Cardiac muscle cell (in vitro differentiated cells and primary cell): ENCODE measurements at places on chromosomes 2 and 18. TPM values are rescaled to one million over a fixed set of nuclear protein-coding genes. Genes with fewer than 3 reads are reported as not detected.
A peak's percentile ranks its signal among the peaks of the same experiment; 100 is the strongest.

- H3K27ac ChIP-seq: no peak overlapping the region
- no peak for DNase-seq
- H3K27me3 ChIP-seq: no peaks in the 10 kb centered on the region
- H3K4me1 ChIP-seq: no peaks in the 10 kb centered on the region
These were observed 170.6 kb upstream of the MYT1L start for GRCh38 chr2:2501454-2502200.

DNA sequence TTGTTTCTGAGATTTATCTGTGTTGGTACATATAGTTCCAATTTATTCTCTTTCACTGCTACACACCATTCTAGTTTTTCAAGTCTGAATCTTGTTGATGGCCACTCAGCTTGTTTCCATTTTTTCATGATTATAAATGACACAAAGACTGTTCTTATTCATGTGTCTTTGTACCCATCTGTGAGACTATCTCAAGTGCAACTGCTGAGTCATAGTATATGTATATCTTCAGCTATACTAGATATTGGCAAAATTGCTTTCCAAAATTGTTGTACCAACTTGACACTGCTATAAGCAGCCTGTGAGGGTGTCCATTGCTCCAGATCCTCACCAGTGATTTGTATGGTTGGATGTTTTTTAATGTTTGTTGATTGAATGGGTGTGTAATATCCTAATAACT is 37.2 kb upstream of the RTN4 start:
- H3K27me3 ChIP-seq: no peaks in the 10 kb centered on the region
- peaks cover 24% of the 10 kb centered on the region for H3K4me1 ChIP-seq
- no peak for DNase-seq

GRCh38 chr2:178962805-178963433 is 87.0 kb downstream of the CCDC141 start:
- H3K27ac ChIP-seq: peak overlapping the region; percentile 26
- no peak overlapping the region for H3K4me3 ChIP-seq
- peaks cover 28% of the 10 kb centered on the region for H3K36me3 ChIP-seq
- DNase-seq: no peak
- H3K27me3 ChIP-seq: no peaks in the 10 kb centered on the region
- H3K4me1 ChIP-seq: peaks cover 43% of the 10 kb centered on the region

DNA sequence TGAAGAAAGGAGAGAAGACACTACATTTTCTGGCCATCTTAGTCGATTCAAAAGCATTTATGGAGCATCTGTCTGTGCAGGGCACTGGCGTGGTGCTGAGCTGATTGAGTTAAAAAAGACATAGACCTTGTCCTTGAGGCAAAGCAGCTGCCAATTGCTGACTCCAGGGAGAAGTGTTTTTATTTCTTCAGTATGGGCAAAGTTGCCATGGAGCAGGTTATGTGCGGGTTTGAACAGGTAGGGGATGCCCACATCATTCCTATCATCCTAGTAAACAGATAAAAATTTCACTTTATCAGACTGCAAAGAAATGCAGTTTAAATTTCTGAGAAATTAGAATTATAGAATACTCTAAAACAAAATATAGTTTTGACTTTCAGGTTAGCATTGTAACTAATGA is 125.8 kb downstream of the NUP35 start:
- H3K27ac ChIP-seq: no peak overlapping the region
- no peaks in the 10 kb centered on the region for H3K27me3 ChIP-seq
- H3K4me3 ChIP-seq: no peak overlapping the region
- no peaks in the 10 kb centered on the region for H3K36me3 ChIP-seq
- DNase-seq: no peak

GRCh38 chr2:85524336-85524908 is 14.5 kb upstream of the MAT2A start:
- H3K36me3 ChIP-seq: no peaks in the 10 kb centered on the region
- H3K27ac ChIP-seq: peak overlapping the region; percentile 87
- H3K27me3 ChIP-seq: no peaks in the 10 kb centered on the region
- H3K4me3 ChIP-seq: no peak overlapping the region
- H3K4me1 ChIP-seq: peaks cover 24% of the 10 kb centered on the region
- DNase-seq: peak; percentile 57

- no peak overlapping the region for H3K27ac ChIP-seq
- H3K4me1 ChIP-seq: no peaks in the 10 kb centered on the region
- no peak overlapping the region for H3K4me3 ChIP-seq
- H3K36me3 ChIP-seq: no peaks in the 10 kb centered on the region
These were observed 53.2 kb downstream of the NEMP2 start for GRCh38 chr2:190481339-190481738.

GRCh38 chr2:211049321-211050018 is 493.1 kb downstream of the CPS1 start:
- H3K4me1 ChIP-seq: no peaks in the 10 kb centered on the region
- H3K36me3 ChIP-seq: no peaks in the 10 kb centered on the region
- H3K4me3 ChIP-seq: no peak overlapping the region
- no peaks in the 10 kb centered on the region for H3K27me3 ChIP-seq

DNA sequence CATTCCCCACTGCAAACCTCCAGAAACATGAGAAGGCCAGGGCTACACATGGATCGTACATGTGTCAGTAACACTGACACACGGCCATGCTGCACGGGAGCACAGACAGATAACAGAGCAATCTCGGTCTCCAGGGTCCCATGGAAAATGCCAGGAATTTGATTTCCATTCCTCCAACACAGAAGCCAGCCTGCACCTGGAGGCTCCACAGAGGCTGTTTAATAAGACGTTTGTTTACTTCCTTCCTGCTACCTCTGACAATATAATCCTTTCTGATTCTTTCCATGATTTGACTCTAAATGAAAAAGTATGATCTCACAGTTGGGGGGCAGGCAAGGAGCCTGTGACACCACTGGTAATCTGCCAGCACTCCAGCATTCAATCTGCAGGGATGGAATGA is 210.9 kb upstream of the DDX18 start:
- H3K4me1 ChIP-seq: no peaks in the 10 kb centered on the region
- DNase-seq: peak; percentile 32

GRCh38 chr2:182866095-182866460 is 359 bp downstream of the FRZB start:
- H3K27me3 ChIP-seq: no peaks in the 10 kb centered on the region
- peak overlapping the region; percentile 22 for H3K4me3 ChIP-seq
- DNase-seq: peak; percentile 21
- no peak overlapping the region for H3K27ac ChIP-seq
- peaks cover 23% of the 10 kb centered on the region for H3K4me1 ChIP-seq

- DNase-seq: peak; percentile 53
- peaks cover 12% of the 10 kb centered on the region for H3K4me1 ChIP-seq
- no peak overlapping the region for H3K27ac ChIP-seq
- H3K4me3 ChIP-seq: no peak overlapping the region
- H3K36me3 ChIP-seq: no peaks in the 10 kb centered on the region
- H3K27me3 ChIP-seq: no peaks in the 10 kb centered on the region
These were observed 11.6 kb downstream of the CD28 start for GRCh38 chr2:203718087-203718486.

- H3K27me3 ChIP-seq: no peaks in the 10 kb centered on the region
- H3K4me1 ChIP-seq: no peaks in the 10 kb centered on the region
These were observed 230.4 kb downstream of the IKZF2 start for GRCh38 chr2:212921061-212921460.

- no peak overlapping the region for H3K4me3 ChIP-seq
- no peak overlapping the region for H3K27ac ChIP-seq
- no peaks in the 10 kb centered on the region for H3K36me3 ChIP-seq
- no peaks in the 10 kb centered on the region for H3K27me3 ChIP-seq
- H3K4me1 ChIP-seq: no peaks in the 10 kb centered on the region
These were observed 12.3 kb upstream of the PTMA start for GRCh38 chr2:231696004-231696367.

The CD8B2 gene
- not detected in 2 replicates for polyA plus RNA-seq

The SLC5A7 gene
- 0.69 TPM in 1 of 2 replicates, not detected in the other for polyA plus RNA-seq

The LRP2 gene
- polyA plus RNA-seq: 1.2 and 1.7 TPM in 2 replicates

The SIX3 gene
- not detected in 2 replicates for polyA plus RNA-seq

The NDC80 gene
- polyA plus RNA-seq: 8.4 and 40.1 TPM in 2 replicates

The DCTN1 gene
- polyA plus RNA-seq: 164 and 178 TPM in 2 replicates
